ENCODE measurements at places on chromosomes 6 and 20. TPM values are rescaled to one million over a fixed set of nuclear protein-coding genes. Genes with fewer than 3 reads are reported as not detected.
A peak's percentile ranks its signal among the peaks of the same experiment; 100 is the strongest.

Gene MYCT1
- 148 TPM for total RNA-seq

Gene ULBP3
- 10.5 TPM for total RNA-seq

Gene SLC22A16
- not detected for total RNA-seq

Gene HLA-DRB1
- not detected for total RNA-seq

Gene HSPA1L
- 1.9 TPM for total RNA-seq

GRCh38 chr6:53244399-53244931, 95.8 kb upstream of the GCM1 start:
- no peak for DNase-seq

DNA sequence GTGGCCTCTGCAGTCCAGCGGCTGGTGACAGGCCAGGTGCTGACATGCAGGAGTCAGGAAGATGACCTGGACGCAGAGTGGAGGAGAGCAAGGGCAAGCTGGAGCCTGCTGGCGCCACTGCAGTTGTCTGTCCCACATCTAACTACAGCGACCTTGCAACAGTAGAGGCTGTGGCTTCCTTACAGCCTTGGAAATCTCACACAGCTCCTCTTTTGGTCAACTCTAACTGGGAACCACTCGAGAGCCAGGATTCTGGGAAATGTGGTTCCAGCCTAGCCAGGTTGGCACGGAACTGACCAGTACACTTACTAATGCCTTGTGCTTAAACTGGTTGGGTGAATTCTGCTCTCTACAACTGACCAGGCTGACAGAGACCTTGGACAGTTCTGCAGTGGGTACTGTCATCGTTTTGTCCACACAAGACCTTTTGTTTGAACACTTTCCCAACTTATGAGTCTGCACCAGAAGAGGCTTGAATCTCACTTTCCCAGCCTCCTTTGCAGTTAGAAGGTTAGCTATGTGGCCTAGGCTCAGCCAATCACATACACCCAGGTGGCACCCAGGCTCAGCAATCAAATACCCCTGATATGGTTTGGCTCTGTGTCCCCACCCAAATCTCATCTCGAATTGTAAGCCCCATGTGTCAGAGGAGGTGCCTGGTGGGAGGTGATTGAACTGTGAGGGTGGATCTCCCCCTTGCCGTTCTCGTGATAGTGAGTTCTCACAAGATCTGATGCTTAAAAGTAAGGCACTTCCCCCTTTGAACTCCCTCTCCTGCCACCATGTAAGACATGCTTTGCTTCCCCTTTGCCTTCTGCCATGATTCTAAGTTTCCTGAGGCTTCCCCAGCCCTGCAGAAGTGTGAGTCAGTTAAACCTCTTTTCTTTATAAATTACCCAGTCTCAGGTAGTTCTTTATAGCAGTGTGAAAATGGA, 153.5 kb downstream of the ZMYND8 start:
- DNase-seq: no peak

DNA sequence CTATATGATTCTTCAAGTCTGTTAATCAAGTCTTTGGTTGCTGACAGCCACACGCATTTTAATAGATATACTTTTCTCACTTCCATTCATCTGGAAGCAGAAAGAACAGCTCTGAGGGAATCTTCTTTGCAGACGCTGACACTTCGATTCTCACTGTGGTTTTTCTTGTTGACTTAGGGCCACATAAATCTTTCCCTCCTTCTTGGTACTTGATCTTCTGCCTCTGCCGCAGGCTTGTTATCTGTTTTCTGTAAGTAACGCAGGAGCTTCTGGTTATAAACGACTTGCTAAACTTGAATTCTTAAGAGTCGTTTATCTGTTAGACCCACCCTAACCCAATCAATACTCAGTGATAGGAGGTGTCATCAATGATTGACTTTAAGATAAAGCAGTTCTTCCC, 268.8 kb upstream of the SULF2 start:
- DNase-seq: no peak

DNA sequence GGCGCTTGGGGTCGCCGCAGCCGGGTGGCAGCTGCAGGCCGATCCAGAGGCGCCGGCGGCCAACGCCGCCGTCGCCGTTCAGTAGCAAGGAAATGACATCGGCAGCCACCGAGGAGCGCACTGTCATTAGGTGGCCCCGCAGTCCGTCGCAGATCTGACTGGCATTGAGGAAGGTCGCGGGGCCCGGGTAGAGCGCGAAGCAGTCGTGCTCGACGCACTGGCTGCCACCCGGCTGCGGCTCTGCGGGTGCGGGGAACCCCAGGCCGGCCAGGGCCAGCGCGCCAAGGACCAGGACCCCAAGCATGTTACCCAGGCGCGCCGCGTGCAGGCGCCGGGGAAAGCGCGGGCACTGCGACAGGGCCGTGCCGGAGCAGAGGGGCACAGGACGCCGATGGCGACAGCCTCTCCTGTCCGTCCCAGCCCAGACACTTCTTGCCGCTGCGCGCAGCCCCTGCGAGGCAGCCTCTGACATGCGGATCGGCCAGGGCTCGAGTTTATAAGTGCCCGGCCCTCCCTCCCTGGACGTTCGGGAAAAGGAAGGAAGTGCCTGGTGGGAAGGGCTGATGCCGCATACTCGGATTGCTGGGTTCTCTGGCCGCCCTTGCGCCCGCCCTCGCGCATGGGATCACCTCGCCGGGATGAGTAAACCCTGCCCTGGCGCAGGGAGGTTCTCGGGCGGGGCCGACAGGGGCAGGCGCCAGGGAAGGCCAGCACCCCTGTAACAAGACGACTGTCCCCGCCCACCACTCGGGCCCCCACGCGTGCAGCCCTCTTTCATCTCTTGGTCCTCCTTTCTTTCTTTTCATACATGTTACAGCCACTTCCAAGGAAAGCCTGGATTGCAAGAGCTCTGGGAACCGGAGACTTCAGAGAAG, at the start of gene THBD:
TSS of gene THBD (minus strand) at position 472 of the 875 bp plus-strand sequence. CDS start at position 304, 168 bp downstream.
- DNase-seq: peak; percentile 79

GRCh38 chr20:50784464-50784863, 10.4 kb upstream of the BCAS4 start:
- DNase-seq: no peak

- no peak for DNase-seq
Observed at GRCh38 chr6:33875141-33875581, 71.4 kb upstream of the MLN start.
